ENCODE measurements at places on chromosomes 1 and 21.

- no peak for DNase-seq
These were observed 50.7 kb upstream of the CACYBP start for GRCh38 chr1:174949061-174949460.

DNA sequence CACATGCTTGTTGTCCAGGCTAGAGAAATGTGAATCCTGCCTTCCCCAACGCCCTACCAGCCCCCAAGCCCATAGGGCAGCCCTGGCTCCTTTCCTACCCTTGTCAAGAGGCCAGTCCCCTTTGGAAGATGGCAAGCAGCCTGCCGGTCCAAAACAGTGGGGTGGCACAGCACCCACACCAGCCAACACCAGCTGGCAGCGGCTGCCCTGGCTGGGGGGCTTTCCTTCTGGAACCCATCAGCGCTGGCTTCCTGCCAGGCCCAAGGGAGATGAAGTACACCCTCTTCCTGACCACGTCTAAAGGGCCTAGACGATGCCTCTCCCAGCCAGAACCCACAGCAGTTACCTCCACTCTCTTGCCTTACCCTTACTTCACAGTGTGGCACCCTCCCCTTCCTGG is 24.2 kb downstream of the KCNN3 start:
- no peak for DNase-seq

DNA sequence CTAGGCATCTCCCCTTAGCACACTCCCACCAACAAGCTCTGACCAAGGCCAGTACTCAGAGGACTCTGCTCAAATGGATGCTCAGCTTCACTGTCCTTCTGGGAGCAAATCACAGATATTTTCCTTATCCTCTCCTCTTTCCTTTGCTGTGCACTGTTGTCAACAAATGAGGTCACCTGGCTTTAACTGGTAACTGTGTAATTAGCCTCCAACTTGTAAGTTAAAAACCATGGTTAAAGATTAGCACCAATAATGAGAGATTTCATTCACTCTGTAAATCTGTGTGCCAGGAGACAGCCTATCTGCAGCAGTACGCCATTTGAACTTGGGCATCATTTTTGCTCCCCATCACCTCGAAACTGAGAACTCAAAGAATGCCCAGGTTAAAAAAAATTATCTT is 149.5 kb downstream of the GABPA start:
- DNase-seq: no peak

- no peak for DNase-seq
These were observed 32.2 kb upstream of the GADD45A start for GRCh38 chr1:67652800-67653199.

DNA sequence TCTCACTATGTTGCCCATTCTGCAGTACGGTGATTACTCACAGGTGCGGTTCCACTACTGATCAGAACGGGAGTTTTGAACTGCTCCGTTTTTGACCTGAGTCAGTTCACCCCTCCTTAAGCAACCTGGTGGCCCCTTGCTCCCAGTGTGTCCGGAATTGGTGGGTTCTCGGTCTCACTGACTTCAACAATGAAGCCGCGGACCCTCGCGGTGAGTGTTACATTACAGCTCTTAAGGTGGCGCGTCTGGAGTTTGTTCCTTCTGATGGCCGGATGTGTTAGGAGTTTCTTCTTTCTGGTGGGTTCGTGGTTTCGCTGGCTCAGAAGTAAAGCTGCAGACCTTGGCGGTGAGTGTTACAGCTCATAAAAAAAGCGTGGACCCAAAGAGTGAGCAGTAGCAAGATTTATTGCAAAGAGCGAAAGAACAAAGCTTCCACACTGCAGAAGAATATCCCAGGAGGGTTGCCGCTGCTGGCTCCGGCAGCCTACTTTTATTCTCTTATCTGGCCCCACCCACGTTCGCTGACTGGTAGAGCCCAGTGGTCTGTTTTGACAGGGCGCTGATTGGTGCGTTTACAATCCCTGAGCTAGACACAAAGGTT is 17.6 kb upstream of the PARP1 start:
- DNase-seq: no peak

DNA sequence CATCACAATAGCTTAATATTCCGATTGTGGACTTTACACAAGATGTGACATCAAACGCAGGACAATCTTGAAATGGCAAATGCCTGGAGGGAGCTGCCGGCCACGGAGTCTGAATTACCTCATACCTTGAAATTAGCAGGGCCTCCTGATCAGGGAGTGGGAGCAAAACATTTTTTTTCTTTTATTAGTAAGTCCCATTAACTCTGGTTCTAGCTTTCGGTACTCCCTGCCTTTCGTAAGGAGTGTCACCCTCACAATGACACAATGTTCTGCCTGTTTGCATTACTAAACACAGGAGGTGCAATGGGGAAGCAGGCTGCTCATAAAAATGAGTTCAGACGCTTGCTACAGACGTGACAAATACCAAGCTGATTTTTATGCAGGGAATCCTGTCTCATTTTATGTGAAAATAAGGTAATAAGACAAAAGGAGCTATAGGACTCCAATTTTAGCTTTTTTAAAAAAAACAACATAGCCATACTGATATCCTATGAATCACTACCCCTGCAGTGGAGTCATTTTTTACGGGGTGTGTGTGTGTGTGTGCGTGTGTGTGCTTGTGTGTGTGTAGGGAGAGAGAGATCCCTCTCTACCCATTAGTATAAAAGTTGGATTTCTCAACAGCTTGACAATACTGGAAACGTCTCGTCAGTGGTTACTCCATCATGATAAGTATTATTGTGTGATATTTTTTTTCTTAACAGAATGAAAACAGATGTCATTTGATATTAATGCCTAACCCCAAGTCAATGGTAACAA is 205.1 kb upstream of the RUNX1 start:
- DNase-seq: no peak

- DNase-seq: peak; percentile 85
These were observed 3.3 kb upstream of the SLC45A1 start for GRCh38 chr1:8314346-8315280.

- DNase-seq: no peak
These were observed at the start of gene SDC3 for GRCh38 chr1:30908696-30909364. Gene SDC3 (minus strand): TSS chr1:30908758. CDS start chr1:30908586, 172 bp downstream.

DNA sequence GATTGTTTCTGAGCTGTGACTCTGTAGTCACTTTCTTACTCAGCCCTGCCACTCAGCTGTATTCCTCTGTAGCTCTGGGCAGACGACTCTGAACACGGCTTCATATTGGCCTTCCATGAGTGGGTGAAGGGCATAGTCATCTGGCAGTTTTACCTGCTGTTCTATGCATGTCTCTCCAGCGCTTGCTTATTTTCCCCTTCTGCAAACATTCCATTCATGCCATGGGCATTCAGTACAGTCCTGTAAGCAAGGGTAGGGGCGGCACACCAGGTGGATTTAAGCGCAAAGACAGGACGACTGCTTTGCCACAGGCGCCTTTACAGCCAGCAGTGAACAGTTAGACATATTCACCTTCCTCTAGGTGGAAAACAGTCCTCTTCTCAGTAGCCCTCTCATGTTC is 4.4 kb upstream of the WDR26 start:
- DNase-seq: no peak

GRCh38 chr1:9413071-9413876 is 120.6 kb downstream of the SPSB1 start:
- peak; percentile 87 for DNase-seq

GRCh38 chr1:212607206-212607912 is 1.2 kb upstream of the ATF3 start:
- peak; percentile 56 for DNase-seq

- DNase-seq: no peak
These were observed 15.7 kb downstream of the IFI6 start for GRCh38 chr1:27656157-27656893.

- no peak for DNase-seq
These were observed 29.1 kb upstream of the IFNGR2 start for GRCh38 chr21:33374080-33374449.

DNA sequence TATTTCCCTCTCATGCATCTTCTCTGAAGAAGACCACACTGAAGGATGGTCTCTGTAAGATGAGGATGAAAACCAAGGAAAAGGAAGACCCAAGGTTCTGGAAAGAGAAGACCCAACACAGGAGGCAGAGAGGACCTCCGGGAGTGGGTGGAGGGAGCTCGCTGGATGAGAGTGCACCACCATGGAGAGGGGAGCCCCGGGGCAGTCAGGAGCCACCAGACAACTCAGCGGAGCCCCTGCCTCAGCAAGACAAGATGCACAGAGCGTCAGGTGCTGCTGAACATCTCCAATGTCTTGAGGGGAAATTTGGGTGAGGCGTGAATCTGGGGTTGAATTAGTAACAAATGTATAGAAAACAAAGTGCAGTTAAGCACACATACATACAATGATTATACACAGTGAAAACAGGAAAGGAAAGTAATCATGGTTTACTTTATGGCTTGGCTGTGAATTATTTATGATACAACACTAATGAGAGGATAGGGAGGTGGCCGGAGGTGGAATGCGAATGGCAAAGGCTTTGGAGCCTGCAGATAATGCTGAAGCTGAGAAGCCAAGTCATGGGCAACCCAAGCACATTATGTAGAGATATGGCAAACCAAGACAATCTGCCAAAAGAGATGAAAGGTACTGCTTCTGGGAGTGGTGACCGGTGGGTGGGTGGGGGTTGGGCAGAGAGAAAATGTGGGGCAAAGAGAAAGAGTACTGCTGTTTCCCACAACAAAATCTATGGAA is 80.4 kb upstream of the EDN2 start:
- DNase-seq: peak; percentile 35

DNA sequence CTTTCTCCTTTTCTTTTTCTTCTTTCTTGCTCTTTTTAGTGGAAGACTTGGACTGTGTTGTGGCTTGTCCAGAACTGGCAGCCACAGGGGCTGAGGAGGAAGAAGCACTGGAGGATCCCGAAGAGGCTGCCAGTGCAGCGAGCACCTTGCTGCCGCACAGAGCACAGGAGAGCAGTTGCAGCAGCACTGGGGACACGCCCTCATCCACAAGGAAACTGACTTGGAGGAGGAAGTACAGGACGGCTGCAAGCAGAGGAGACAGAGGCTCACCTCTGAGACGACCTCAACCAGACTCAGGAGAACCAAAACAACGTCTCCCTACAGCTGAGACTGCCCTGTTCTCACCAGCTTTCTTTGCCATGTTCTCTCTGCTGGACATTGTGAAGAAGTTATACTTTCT is 88.9 kb downstream of the UBR4 start:
- peak; percentile 59 for DNase-seq

DNA sequence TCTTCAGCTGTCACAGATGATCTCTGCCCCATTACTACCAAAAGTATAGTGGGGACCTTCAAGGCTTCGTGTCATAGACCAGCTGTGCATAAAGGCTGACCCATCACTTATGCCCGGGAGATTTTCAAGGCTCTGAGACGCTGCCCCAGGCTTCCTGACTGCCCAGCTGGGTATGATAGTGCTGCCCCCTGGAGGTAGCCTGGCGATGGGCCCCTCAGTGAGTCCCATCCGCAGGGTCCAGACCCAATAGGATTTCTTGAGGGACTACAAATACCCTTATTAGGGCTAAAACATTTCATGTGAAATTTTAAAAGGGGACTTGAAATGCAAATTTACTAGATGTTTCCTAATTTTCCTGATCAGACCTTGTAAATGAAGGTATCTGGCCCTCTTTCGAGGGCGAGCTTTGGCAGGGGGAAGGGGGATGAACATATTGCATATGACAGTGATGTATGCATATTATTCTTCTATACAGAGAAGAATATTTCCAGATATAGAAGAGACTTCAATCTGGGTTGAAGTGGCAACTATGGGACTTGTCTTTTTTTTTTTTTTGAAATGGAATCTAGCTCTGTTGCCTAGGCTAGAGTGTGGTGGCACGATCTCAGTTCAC is 11.7 kb upstream of the FCMR start:
- DNase-seq: no peak

GRCh38 chr1:76209238-76209637 is 134.7 kb downstream of the ST6GALNAC3 start:
- no peak for DNase-seq

DNA sequence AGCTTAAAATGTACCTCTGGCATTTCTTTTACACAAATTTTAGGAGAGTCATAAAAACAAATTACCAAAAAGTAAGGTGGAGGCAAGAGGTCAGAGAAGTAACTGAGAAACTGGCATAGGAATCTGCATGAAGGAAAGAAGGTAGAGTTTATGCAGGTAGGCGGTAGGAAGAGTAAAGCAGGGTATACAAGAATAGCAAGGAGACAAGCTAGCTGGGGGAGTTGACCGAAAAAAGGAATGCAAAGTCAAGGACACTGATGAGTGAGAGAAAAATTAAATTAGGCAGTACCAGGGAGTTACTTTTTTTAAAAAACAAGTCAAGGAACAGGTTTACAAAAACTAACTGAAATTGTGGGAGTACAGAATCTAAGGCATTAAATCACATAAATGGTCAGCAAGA is 56.0 kb downstream of the FOXJ3 start:
- DNase-seq: no peak

DNA sequence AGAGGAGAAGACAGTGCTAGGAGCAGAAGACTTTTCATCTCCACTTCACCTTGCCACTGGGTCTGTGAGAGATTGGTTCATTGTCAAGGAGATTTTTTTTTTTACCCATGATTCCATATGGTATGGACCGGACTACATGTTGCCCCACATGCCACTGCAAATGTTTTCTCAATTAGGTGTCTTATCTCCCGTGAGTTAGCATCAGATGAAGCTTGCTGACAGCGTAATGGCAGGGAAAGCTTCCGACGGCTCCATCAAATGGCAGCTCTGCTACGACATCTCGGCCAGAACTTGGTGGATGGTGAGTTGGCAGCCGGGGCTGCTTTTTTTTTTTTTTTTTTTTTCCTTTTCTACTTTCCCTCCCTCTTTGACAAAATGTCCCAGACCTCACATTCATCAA is 217.2 kb upstream of the NFIA start:
- no peak for DNase-seq

GRCh38 chr1:29470087-29470787 is 233.9 kb downstream of the PTPRU start:
- DNase-seq: peak; percentile 28

GRCh38 chr1:95323123-95323522 is 89.1 kb downstream of the RWDD3 start:
- DNase-seq: no peak

GRCh38 chr21:17988102-17988437 is 168.9 kb upstream of the C21orf91 start:
- DNase-seq: no peak

GRCh38 chr1:225626698-225627097 is 26.2 kb downstream of the ENAH start:
- DNase-seq: no peak

GRCh38 chr1:89887270-89887669 is 66.4 kb downstream of the LRRC8D start:
- DNase-seq: no peak

DNA sequence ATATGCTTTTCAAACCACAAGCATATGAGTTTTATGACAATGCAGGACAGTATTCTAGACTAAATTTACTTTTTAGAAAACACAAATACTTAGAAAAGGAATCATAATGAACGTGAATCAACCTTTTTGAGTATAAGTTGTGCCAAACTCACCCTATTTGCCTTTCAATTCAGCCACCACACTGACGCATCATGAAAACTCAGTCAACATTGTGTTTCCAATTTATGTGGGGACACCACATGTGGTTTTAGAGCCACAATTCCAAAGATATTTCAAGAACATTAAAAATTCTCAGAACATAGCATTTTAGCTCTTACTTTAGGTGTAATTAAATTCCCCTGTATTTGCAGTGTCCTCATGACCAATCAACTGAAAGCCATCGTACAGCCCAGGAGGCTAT is 118.8 kb downstream of the PTBP2 start:
- no peak for DNase-seq

Data from ureter (tissue), 1 donor.